ENCODE measurements at places on chromosomes 1 and 21. TPM values are rescaled to one million over a fixed set of nuclear protein-coding genes. Genes with fewer than 3 reads are reported as not detected.

- no peak for DNase-seq
These were observed 34.5 kb upstream of the NIBAN1 start for GRCh38 chr1:185008838-185009237.

DNA sequence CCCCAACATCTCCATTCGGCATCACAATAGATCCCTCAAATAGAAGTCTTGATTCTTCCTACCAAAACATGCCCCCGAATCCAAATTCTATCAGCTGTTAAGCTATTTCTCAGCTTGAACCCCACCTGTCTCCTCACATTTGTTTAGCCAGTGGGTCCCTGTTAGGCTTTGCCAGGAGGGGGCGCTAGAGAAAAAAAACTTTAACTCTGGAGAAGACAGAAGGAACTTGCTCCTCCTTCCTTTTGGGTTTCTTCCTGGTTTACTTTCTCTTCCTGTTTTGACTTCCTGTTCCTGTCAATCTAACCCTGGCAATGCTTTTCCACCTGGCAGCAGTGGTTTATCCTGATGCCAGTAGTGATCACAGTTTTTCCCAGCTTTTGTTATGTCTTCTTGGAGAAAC lies 95.6 kb upstream of the KCNK1 start:
- DNase-seq = no peak

DNA sequence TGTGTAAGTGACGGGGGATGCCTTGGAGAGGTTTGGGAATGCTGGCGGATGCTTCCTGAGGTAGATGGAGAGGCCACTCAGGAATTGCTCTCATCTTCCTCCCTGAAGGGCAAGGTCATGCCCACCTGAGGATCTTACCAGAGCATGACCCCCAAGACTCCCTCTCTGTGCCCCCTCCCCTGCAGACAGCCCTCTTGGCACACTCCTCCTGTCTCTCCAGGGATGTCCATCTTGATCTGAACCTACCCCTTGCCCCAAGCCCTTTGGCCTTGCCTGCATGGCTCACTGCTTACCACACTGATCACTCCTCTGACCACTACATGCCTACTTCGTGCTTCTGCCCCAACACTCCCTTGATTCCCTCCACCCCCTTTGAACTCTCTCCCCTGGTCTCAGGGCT lies 17.9 kb upstream of the MPL start:
- no peak for DNase-seq

DNA sequence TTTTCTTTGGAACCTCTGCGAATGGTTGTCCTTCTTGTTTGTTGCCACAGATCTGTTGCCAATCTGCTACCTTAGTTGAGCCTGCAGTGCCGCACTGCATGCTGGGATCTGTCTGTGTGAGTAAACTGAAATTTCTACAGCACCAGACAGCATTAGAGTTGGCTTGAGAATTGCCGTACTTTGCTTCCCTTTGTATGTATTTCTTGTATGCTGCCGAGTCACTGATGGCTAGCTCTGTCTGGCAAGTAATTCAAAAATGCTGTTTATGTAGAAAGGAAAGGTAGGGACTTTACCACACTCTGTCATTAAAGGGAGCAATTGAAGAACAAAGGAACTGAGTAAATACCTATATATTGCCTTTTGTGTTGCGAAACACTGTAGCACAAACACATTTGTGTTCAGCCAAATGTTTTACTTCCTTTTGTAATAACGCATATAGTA lies 857.4 kb downstream of the USP25 start:
- peak; percentile 80 for DNase-seq

DNA sequence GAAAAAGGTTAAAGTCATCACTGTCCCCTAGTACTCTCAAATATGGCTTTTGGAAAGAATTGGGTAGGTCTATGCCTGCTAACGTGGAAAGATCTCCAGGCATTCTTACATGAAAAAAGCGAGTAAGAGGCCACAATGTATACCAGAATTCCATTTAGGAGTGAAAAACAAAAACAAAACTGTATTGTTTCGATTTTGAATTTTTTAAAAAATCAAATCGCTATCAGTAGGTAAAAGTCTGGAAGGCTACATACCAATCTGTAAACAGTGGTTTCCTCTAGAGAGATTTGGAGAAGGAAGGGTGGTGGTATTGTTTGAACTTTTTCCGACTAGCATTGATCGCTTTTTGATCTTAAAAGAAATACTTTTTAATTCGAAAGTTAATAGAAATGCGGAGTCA lies 55.9 kb downstream of the RRAGC start:
- no peak for DNase-seq

GRCh38 chr1:26434161-26434752 lies 2.1 kb downstream of the DHDDS start:
- DNase-seq = no peak

DNA sequence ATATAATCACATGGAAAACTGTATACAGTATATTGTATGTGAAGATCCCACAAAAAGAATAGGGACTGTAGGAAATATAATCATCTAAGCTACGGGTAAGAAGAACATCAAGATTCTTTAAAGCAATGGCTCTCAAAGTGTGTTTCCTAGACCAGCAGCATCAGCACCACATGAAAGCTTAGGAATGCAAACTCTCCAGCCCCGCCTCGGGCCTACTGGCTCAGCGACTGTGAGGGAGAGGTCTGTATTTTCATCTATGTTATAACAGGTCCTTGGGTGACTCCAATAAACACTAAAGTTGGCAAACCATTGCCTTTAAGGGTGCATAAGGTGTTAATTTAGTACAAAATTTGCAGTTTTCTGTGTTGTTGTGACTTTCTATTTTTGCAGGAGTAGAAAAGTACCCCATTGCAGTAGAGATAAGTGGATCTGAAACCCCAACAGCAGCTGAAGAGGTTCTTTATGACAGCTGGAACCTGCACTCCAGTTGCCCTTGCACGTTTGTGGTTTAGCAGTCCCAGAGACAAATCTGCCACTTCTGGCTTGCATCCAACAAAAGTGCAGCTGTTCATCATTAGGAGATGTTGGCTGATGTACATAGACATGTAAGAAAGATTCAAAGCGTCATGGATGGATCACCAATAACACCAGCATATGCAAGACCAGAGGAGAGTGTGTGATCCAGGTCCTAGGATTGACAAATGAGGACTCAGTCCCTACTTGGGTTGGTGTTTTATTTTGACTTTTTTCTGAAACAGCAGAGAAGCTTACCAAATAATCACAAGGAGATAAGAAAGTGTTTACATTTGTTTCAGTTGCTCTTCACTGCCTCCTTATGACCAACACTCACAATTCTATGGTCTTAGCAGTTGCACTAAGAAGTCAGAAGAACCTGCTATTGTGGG lies 15.9 kb upstream of the IFNAR1 start:
- no peak for DNase-seq

The B3GALT2 gene
- total RNA-seq = not detected

Data from MG63 (cell line).